ENCODE measurements at places on chromosomes 6 and 20.

DNA sequence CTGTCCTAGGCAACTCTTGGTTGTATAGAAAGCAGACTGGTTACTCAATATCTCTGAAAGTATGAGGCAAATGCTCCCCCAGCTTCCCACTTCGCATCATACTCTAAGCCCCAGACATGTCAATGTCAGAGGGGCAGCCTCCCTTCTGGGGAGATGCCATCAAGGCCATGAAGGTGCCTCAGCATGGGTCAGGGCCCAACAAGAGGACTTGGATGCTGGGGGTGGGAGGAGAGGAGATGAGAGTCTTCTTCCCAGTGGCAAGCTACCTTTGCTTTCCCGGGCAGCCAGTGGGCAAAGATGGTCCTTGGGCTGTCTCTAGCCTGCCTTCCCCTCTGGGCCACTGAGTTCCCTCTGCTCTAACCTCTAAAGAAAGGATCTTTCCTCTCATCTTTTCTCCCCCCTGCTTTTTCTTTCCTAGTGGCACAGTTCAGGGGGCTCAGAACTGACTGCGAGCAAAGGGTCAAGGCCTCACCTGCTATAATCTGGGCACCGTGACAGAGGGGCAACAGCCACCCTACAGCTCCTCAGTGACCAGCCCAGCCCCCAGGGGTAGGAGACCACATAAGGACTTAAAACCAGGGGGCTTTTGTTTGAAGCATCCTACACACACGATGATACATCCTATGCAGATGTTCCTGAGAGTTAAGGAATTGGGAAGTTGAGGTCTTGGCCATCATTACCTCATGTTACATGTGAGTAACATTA, 26.2 kb downstream of the MOCS1 start:
- no peak for DNase-seq

DNA sequence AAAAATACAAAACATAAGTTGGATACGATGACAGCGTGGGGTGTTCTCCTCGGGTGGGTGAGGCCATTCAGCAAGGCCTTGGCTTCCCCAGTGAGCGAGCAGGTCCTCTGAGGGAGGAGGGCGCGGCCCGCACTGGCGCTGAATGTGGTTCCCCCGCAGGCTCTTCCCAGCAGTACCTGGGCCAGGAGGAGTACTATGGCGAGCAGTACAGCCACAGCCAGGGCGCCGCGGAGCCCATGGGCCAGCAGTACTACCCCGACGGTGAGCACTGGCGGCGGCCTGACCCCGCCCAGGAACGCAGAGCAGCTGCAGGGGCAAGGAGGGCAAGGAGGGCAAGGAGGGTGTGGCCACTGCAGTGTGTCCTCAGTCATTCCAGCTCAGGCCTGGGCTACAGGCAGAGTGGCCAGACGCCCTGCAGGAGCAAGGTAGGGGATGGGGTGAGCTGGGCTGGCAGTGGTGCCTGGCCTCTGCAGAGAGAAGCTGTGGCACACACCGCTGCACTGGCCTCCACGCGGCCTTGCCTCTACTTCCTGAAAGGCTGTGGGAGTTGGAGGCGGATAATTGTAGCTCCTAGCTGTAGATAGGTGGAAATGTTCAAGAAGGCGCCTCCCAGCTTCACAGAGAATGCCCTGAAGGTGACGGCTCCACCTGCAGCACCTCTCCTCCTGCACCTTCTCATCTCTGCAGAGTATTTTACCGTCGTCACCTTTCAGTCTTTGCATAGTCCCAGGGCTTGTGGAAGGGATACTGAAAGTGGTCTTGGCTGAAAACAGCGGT, 18.7 kb upstream of the MTG2 start:
- DNase-seq = no peak

DNA sequence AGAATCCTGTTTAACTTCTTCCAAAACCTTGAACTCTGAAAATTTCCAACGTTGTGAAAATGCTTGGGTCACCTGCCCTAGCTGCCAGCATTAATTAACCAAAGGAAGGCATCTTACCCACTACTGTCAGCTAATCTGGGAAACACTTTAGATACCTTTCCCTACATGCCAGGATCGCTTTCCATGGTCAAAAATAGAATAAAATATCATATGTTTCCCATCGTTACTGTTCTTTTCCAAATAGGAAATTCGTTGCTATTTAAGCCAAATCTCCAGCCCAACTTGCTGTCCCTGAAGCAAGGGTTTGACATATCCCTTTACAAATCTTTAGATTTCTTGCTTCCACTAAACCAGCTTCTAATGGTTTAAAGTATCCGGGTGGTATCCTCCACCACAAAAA, 157.5 kb downstream of the AIG1 start:
- no peak for DNase-seq

DNA sequence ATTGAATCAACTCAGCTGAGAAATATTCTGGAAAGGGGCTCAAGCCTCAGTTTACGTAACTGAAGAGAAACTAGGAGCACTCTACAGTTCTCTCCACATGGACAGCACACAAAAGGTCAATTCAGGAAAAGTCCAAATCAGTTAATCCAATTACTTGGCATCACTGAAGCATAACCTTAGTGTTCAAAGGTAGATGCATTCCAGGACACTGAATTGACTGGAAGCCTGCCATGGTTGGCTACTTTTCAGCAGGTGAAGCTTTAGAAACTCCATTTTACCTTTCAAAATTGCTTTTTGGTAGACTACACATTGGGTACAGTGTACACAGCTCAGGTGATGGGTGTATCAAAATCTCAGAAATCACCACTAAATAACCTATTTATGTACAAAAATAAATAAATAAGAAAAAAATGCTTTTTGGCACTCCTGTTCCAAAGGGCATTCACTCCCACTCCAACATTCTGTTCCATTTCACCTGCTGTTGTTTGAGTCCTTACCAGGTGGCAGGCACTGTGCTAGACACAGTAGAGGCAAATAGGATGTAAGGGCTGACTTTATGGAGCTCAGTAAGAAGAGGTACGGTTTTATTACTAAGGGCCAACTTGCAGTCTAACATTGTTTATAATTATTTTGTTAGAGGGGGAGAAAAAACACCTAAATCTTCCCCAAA, 153.4 kb downstream of the FAXC start:
- DNase-seq = no peak

- no peak for DNase-seq
Measured at GRCh38 chr6:106847116-106847515, 127.4 kb downstream of the CD24 start.

GRCh38 chr20:55174172-55174571, 698.8 kb downstream of the DOK5 start:
- no peak for DNase-seq

DNA sequence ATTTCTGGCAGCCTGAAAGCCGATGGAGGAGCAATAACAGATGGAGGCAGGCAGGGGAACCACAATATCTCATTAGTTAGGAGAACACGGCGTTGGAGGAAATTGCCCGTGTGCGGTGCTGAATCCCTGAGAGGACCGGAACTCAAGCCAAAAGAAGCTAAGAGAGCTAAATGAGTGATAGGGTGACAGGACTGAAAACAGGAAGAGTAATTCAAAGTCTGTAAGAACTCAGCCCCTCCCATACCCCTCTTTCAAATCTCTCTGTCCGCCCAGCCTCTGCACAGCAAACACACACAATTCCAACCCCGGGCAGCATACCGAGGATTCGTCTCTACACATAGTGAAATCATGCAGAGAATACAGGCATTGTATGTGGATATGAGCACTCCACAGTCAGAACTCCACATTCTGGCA, 2.6 kb upstream of the IPCEF1 start:
- DNase-seq = peak; percentile 35

DNA sequence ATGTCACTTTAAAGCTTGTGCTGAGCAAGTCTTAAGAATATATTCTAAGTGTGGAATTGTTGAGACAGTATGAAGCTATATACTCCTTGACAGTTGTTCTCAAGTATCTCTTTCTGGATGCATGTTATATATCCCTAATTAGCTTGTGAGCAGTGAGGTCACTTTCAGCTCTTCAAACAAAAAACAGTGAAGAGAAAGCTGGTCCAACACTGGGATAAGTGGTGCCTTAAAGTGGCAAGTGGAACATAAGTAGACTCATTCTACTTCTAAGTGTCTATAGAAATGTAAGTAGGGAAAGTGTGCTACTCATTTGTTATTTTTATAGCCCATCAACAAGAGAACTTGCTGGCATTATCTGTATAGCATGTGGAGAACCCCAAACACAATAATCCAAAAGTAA, 133.1 kb upstream of the BACH2 start:
- no peak for DNase-seq

- DNase-seq = no peak
Measured at GRCh38 chr6:19664050-19664449, 173.1 kb upstream of the ID4 start.

DNA sequence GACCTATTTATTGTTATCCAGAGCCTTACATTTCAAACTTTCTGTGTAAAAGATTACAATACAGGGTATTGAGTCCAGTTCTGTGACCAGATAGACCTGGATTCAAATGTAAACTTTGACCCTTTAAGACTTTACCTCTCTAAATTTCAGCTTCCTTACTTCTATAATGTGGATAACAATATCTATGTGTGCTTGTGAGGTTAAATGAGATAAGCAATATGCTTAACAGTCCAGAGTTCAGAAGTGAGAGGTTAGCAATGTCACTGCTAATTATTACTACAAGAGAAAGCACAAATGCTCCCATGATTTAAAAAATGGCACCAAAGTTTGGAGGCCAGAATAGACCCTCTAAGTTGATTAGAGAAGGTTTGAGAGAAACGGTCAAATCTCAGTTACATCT, 27.5 kb downstream of the EPB41L2 start:
- no peak for DNase-seq

- DNase-seq = no peak
Measured at GRCh38 chr20:16518784-16519084, 54.5 kb downstream of the KIF16B start.

DNA sequence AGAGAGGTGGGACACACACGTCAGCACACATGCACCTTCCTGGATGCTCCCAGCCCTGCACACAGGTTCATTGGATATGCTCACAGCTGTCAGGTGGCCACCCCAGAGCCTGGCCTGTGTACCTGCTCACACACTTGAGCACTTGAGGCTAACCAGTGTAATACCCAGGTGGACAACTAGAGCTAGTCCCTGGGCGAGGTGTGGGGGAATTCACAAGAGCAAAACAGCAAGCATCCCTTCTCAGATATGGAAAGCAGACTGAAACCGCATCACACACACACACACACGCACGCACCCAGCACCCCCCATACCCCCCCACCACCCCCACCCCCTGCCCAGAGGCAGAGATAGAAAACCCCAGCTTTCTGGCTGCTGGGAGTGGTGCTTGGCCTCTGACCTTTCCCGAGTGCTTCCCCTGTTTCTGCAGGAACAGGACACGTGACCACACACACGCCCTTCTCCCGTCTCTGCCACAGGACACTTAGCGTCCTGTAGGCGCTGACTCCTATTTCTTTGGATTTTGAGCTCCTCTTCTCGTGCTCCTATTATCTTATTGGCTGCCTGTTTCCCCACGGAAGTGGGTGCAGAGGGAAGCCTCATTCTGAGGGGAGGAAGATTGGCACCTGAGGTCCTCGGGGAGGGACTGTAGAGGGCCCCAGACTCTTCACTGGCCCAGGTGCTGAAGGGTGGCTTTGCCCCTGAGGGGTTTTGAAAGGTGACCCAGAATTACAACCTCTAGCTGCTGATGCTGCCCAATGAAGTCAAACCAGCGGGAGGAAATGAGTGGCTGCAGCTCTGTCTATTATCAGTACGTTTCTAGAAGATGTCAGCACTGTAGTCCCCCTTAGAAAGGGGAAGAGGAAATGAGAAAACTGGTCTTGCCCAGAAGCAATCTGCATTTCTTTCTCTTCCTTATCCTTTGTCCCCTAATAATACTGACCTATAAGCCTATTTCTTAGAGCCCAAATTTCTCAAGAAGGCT, 65.8 kb downstream of the SYTL3 start:
- DNase-seq = peak; percentile 12

DNA sequence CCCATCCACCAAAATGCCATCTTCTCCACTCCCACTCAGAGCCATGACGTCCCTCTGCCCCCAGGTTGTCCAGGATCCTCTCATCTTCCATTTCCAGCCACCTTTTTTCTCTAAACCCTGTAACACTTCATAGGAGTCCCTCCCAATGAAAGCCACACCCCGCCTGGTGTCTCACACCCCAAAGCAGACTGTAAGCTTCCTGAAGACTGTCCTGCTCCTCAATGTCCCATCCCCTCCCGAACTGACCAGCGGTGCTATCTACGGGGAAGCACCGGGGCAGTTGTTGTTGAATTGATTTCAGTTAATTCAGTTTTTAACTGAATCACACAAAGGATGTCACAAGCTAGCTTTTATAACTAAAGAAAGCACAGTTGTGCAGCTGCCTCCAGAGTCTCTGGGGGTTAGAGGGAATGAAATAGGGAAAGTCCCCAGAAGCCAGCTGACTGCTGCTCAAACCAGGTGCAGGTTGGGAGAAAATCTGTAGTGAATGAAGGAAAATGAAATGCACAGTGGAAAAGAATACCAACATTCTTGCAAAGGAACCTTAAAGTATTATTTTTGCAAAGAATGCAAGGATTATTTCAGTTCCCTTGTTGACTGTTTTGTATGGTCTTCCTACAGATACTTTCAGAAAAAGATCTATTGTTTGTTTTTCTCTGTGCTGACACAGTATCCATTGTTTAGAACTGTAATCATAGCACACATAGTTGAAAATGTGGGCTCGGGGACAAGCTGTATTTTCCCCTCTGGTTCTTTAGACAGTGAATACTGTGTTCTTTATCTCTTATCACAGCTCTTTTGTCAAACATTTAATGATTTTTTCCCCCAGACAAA, 222.6 kb upstream of the QKI start:
- no peak for DNase-seq

GRCh38 chr20:13262671-13263360, 41.7 kb downstream of the ISM1 start:
- DNase-seq = no peak

DNA sequence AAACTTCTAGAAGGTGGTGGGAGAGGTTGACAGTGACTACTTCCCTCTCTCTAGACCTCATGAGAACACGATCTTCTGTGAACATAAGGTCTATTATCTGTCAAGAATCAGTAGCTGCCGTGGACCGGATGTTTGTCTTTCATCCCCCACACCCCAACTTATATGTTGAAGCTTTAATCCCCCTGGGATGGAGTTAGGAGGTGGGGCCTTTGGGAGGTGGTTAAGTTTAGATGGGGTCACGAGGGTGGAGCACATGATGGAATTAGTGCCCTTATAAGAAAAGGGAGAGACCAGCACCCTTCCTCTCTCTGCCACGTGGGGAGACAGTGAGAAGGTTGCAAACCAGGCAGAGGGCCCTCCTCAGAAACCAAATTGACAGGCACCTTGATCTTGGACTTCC, 409.1 kb downstream of the QKI start:
- DNase-seq = no peak

DNA sequence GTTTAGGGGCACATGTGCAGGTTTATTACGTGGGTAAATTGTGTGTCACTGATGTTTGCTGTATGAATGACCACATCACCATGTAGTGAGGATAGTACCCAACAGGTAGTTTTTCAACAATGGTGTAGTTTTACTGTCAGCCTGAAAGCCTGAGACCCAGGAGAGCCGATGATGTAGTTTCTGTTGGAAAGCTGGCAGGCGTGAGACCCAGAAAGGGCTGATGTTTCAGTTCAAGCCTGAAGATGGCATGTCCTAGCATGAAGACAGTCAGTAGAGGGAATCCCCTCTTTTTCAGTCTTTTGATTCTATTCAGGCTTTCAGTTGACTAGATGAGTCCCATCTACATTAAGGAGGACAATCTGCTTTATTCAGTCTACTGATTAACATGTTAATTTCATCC, 96.7 kb downstream of the KLHL32 start:
- no peak for DNase-seq

GRCh38 chr6:138577151-138577915, 78.0 kb upstream of the NHSL1 start:
- no peak for DNase-seq

- DNase-seq = peak; percentile 22
Measured at GRCh38 chr6:2652611-2653010, 98.1 kb downstream of the MYLK4 start.

Data from bone marrow (tissue), 2 donors.